ENCODE measurements at places on chromosomes 16 and 17. TPM values are rescaled to one million over a fixed set of nuclear protein-coding genes. Genes with fewer than 3 reads are reported as not detected.
A peak's percentile ranks its signal among the peaks of the same experiment; 100 is the strongest.

Gene GRAPL
- polyA plus RNA-seq, result not detected

Gene KRTAP9-8
- not detected for polyA plus RNA-seq

Gene ERN2
- polyA plus RNA-seq, result not detected

Gene SLC5A10
- 0.05 TPM for polyA plus RNA-seq

- DNase-seq, result no peak
Observed at GRCh38 chr17:80773243-80773991, 218.2 kb upstream of the CHMP6 start.

- peak; percentile 25 for DNase-seq
Observed at GRCh38 chr17:30376621-30377452, 1.9 kb upstream of the CPD start.

GRCh38 chr16:3066440-3066748 is 954 bp downstream of the IL32 start:
- DNase-seq, result no peak

DNA sequence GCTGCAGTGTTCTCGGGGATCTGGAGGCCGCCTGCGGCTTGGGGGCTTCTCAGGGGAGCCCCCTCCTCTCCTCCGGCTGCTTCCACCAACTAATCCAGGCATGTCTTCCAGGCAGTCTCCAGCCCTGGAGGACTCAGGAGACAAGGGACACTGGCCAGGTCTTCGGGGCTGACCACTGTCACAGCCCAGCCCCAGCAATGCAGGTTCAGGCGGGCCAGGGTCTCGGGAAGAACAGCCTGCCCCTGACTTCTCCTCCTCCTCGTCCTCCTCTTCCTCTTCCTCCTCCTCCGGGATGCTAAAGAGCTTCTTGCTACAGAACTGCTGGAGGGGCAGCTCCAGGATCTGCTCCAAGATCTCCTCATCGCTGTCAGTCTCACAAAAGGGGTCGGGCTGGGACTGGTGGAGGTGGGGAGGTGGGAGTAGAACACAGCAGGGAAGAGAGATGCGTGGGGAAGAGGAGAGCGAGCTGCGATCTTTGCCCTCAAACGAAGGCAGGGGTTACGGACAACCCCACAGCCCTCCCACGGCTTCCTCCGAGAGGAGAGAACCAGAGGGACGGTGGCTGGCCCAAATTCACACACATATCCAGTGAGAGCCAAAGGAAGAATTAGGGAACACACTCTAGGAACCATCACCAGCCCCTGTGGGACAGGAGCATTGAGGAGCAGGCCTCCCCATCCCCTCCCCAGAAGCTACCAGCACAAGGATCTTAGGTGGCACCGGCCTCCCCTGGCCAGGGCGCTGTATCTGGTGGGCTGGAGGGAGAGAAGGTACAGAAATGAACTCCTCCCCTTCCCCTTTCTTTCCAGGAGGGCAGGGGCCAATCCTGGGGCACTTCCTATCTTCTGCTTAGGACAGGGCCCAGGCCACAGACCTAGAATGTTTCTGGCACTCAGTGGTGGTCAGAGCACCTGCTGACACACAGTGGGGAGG is 19.3 kb downstream of the TSPOAP1 start:
- DNase-seq, result no peak

GRCh38 chr17:42891539-42892152 is 9.0 kb upstream of the G6PC1 start:
- no peak for DNase-seq

Data from K562 (cell line).